B cell (primary cell): ENCODE measurements at places on chromosomes 5 and 9.

- H3K27me3 ChIP-seq, result no peaks in the 10 kb centered on the region
- DNase-seq, result no peak
- H3K4me1 ChIP-seq, result peaks cover 9% of the 10 kb centered on the region
- H3K36me3 ChIP-seq, result peaks cover 2% of the 10 kb centered on the region
- H3K4me3 ChIP-seq, result no peak overlapping the region
- H3K27ac ChIP-seq, result no peak overlapping the region
Measured at GRCh38 chr5:109706095-109706494, 16.4 kb downstream of the MAN2A1 start.

DNA sequence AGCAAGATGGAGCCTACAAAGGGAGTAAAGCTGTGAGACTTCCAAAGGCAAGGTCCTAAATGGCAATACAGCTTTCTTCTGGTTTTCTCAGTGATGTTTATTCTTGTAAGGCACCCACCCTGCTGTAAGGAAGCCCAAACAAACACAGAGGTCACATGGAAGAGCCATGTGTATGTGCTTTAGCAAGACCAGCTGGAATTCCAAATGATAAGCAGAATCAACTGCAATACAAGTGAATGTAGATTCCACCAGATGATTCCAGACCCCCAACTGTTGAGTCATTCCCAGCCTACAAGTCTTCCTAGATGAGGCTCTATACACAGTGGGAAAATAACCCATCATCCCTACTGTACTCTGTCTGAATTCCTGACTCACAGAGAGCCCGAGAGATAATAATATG, 122.8 kb downstream of the DEPDC1B start:
- DNase-seq, result no peak
- no peaks in the 10 kb centered on the region for H3K36me3 ChIP-seq
- peaks cover 10% of the 10 kb centered on the region for H3K4me1 ChIP-seq
- peak overlapping the region; percentile 29 for H3K27ac ChIP-seq

GRCh38 chr9:90420211-90420610, 222.4 kb downstream of the DIRAS2 start:
- H3K4me3 ChIP-seq, result no peak overlapping the region
- H3K4me1 ChIP-seq, result no peaks in the 10 kb centered on the region

GRCh38 chr5:143119291-143119769, 284.2 kb downstream of the NR3C1 start:
- no peak overlapping the region for H3K4me3 ChIP-seq
- H3K27me3 ChIP-seq, result no peaks in the 10 kb centered on the region
- DNase-seq, result no peak

DNA sequence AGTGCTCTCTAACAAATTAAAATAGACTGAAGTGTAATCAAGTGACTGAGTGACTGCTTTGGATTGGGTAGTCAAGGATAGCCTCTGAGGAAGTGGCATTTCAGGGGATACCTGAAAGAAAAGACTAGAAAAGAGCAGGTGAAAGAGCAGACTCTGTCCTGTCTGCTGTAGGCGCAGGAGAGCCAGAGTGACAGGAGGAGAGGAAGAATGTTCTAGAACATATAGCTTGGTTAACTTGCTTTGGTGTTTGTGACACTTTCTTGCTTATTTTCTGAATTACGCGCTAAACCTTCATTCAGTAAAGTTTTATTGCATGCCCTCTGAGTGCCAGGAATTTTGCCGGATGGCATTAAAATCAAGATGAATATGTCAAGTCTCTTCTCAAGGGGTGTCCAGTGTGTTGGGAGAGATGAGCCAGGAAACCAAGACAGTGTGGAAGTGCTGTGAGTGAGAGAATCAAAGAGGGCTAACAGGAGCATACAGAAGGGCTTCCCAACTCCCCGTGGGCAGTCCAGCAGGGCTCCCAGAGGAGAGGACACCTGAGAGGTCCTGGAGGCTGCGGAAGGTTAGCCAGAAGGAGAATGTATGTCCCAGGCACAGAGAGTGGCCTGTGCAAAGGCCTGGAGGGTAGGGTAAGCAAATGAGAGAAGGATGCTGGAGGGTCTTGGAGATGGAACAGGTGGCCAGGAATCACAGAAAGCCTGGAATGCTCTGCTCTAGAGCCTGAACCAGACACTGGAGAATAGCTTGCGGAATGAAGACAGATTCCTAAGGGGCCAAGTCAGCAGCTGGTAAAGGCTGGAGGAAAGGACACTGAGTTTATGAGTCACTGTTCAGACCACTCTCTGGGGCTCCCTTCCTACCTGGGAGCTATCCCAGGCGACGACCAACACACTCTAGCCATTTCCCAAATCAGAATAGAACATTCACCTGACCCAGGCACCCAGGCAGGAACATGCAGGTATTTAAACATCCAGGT, 59.3 kb downstream of the SLC22A5 start:
- no peak overlapping the region for H3K4me3 ChIP-seq
- peaks cover 26% of the 10 kb centered on the region for H3K36me3 ChIP-seq
- peaks cover 89% of the 10 kb centered on the region for H3K4me1 ChIP-seq
- H3K27me3 ChIP-seq, result no peaks in the 10 kb centered on the region
- H3K27ac ChIP-seq, result peak overlapping the region; percentile 90

DNA sequence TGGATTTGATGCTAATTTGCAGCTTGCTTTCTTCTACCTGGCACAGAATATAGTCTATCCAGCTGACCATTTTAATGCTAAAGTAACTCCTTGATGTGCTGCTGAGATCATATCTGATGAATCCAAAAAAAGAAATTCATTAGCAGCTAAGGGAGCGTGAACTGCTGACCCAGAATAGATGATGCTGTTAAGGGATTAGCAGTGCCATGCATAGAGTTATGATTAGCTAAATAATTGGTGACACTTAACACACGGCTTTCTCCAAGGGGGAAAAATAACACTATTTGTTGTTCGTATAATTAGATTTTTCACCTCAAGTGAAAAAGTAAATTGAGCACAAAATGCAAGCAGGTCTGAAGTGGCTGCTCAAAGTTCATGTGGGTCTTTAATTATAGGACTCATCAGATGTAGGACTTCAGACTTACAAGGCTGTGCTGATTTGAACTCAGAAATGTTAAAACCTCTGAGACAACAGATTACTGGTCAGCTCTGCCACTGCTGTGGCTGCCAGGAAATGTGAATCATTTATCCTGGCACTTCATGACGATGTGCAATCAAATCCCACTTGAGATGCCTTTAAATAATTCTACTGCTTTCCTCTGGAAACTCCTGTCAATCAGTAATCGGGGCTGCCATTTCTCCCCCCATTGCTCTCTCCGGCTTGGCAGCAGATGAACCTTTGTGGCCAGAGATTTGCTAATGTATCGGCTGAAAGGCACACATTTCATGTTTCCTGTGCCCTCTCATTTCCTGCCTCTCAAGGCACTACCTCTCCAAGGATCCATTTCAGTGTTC, 291.6 kb upstream of the C9orf72 start:
- H3K27me3 ChIP-seq, result no peaks in the 10 kb centered on the region
- H3K27ac ChIP-seq, result no peak overlapping the region
- no peak overlapping the region for H3K4me3 ChIP-seq
- no peaks in the 10 kb centered on the region for H3K36me3 ChIP-seq

- DNase-seq, result no peak
- no peak overlapping the region for H3K4me3 ChIP-seq
- no peaks in the 10 kb centered on the region for H3K36me3 ChIP-seq
- no peaks in the 10 kb centered on the region for H3K4me1 ChIP-seq
- H3K27ac ChIP-seq, result no peak overlapping the region
- peaks cover 25% of the 10 kb centered on the region for H3K27me3 ChIP-seq
Measured at GRCh38 chr9:134234001-134234660, 69.8 kb upstream of the RNU6ATAC start.

DNA sequence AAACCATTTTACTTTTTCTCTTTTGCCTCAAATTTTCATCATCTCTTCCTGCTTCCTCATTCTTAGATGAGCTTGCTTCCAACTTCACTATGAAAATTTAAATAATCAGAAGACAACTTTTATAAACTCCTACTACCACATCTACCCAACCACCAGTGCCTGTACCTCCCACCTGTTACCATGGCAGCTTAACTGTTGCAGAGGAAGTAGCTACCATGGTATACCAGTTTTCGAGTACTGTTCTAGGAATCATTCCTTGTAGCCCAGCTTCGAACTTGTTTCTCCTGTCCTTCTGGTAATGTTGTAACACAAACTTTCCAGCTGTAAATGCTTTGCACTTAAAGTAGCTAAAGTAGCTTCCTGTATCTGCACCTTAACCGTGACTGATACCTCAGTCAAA, 266.8 kb upstream of the NREP start:
- H3K4me3 ChIP-seq, result no peak overlapping the region
- DNase-seq, result no peak
- H3K36me3 ChIP-seq, result no peaks in the 10 kb centered on the region
- H3K27ac ChIP-seq, result no peak overlapping the region
- H3K27me3 ChIP-seq, result no peaks in the 10 kb centered on the region
- H3K4me1 ChIP-seq, result no peaks in the 10 kb centered on the region

DNA sequence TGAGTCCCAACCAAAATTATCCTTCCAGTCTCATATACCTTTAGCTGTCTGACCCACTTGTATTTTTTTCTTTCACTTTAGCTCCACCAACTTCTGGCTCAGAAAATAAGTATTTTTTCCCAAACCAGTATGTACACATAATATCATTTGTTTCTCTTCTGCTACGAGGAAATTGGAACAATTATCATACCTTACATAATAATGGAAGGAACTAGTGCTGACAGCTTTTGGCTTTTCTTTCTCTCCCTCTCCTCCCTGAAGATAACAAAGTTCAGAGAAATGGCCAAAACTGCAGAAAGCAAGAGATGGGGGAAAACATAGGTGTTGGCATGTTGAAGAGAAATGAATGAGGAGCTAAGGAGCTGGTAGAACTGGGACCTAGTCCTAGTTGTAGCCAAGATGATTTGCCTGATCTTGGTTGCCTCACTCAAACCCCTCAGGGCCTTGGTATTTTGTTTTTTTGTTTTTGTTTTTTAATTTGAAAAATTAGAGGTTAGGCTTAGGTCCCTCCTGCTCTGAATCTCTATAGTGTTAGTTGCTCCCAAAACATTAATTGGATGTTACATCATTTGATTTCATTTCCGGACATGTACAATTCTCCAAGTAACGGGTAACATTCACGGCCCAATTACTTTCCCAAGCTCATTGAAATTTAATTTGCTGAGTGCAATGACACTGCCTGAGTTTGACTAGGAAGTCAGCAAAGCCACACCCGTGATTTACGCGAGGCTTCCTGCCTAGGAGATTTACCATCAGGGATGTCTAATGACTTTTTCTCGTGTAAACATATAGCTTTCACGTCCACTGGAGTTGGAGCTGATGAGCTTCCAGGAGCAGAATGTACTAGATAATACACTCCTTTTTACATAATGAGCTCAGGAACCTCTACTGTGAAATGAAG, 291.6 kb downstream of the TLE1 start:
- H3K4me1 ChIP-seq, result no peaks in the 10 kb centered on the region
- H3K27ac ChIP-seq, result no peak overlapping the region
- no peak overlapping the region for H3K4me3 ChIP-seq
- DNase-seq, result no peak
- H3K27me3 ChIP-seq, result no peaks in the 10 kb centered on the region

DNA sequence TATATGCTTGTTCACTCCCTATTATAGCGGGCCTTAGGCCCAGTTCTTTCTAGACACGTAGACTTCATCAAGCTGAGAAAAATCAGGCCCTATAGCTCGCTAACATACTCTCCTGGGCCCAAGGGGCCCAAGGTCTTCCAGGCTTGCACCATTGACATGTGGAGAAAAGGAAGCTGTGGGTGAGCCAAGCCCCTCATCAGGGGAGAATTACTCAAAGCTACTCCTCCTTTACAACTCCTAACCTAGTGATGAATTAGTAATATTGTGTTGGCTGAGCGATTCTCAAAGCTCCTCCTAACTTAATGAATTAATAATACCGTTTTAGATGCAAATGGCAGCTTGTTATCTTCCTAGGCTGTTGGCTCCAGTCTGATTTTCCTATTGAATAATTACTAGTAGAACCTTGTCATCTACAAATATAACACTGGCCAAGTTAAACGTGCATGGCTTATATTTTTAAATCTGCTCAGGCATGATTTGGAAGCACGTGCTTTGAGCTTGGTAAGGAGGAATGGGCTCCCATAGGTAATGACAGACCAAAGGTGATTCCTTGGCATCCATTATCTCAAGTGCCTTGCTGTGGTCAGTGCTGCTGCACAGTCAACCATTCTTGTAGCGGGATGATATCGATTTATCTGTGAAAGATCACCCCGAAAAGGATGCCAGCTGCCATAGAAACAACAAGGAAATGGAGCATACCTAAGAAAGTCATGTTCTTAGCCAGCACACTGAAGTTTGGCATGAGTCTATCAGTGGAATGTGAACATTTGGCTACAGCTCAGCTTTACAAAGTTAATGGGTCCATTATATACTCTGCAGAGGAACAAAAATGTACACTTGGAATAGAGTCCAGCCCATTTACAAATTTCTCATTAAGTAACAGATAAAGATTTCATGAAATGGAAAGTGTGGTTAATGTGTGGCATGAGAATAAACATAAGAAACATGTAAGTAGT, 23.8 kb downstream of the LVRN start:
- H3K4me1 ChIP-seq, result no peaks in the 10 kb centered on the region
- DNase-seq, result no peak
- no peaks in the 10 kb centered on the region for H3K27me3 ChIP-seq
- H3K36me3 ChIP-seq, result no peaks in the 10 kb centered on the region
- H3K27ac ChIP-seq, result no peak overlapping the region

GRCh38 chr5:107567901-107568671, 102.7 kb downstream of the EFNA5 start:
- H3K4me3 ChIP-seq, result no peak overlapping the region
- H3K4me1 ChIP-seq, result peaks cover 16% of the 10 kb centered on the region
- no peak overlapping the region for H3K27ac ChIP-seq
- no peak for DNase-seq

DNA sequence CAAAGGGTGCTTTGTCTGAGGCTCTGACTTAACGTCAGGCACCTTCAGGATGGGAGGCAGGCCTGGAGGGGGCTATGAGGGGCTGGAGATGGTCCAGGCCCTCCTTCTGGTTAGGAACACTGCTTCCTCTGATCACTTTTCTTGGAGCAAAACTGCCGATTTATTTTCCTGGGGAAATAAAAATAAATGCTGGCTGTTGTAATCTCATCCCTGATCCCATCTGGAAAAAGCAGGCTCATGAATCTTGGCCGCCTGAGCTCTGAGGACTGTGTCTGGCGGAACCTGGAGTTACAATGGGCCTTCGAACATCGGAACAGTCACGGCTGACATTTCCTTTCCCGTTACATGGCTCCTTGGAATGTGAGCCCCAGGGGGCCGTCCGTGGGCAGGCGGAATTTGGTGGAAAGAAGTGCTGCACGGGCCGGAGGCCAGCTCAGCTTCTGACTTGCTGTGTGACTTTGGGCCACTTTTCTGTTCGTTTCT, 157.8 kb downstream of the RGS3 start:
- DNase-seq, result no peak
- no peaks in the 10 kb centered on the region for H3K36me3 ChIP-seq
- H3K27ac ChIP-seq, result no peak overlapping the region
- H3K4me3 ChIP-seq, result no peak overlapping the region

GRCh38 chr9:137298401-137299202, 3.5 kb downstream of the NRARP start:
- no peaks in the 10 kb centered on the region for H3K36me3 ChIP-seq
- peaks cover 44% of the 10 kb centered on the region for H3K4me1 ChIP-seq
- peaks cover 20% of the 10 kb centered on the region for H3K27me3 ChIP-seq
- no peak overlapping the region for H3K27ac ChIP-seq
- no peak for DNase-seq
- H3K4me3 ChIP-seq, result no peak overlapping the region
